CD4-positive, alpha-beta memory T cell (primary cell): ENCODE measurements at places on chromosomes 7 and 10. TPM values are rescaled to one million over a fixed set of nuclear protein-coding genes. Genes with fewer than 3 reads are reported as not detected.

DNA sequence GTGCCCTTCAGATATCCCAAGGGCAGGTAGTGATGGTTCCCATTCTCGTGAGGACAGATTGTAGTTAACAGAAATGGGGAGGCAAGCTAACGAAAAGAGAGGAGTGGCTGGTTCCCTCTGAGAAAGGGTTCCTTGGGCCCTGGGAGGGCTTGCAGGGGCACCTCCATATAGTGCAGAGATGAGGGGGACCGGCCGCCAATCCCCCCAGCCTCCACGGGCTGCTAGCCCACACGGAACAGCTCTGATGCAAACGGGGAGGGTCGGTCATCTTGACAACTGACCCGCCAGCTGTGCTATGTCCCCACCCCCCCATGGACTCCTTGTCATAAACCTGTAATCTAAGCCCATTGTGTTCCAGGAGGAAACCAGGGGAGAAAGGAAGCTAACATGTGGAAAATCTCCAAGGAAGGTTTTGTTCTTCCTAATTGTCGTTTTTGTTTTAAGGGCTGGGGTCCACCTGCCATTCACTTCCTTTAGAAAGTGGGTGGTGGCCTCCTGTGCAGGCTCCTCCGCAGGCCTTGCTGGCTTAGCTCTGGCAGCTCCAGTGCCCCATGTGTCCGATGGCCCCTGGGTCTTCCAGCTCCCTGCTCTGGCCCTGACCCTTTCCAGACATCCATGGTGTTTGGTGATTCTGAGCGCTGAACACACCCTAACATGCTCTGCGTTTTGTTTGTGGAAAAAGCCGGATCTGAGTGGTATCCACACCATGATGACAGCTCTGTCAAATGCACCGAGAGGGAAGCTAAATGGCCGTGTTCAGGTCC, 15.9 kb downstream of the ADCY1 start:
- no peak for DNase-seq

FRAT1 gene
- total RNA-seq, result 21.8 TPM

DNA sequence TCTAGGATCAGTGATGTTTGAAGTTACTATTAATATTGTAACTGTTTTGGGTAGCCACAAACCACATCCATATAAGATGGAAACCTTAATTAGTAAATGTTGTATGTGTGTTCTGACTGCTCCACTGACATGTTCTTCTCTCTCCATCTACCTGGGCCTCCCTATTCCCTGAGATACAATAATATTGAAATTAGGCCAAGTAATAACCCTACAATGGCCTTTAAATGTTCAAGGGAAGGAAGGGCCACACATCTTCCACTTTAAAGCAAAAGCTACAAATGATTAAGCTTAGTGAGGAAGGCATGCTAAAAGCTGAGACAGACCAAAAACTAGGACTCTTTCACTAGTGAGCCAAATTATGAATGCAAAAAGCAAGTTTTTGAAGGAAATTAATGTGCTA, 176.4 kb upstream of the ANK3 start:
- DNase-seq, result no peak

MEOX2 gene
- total RNA-seq, result not detected

DNA sequence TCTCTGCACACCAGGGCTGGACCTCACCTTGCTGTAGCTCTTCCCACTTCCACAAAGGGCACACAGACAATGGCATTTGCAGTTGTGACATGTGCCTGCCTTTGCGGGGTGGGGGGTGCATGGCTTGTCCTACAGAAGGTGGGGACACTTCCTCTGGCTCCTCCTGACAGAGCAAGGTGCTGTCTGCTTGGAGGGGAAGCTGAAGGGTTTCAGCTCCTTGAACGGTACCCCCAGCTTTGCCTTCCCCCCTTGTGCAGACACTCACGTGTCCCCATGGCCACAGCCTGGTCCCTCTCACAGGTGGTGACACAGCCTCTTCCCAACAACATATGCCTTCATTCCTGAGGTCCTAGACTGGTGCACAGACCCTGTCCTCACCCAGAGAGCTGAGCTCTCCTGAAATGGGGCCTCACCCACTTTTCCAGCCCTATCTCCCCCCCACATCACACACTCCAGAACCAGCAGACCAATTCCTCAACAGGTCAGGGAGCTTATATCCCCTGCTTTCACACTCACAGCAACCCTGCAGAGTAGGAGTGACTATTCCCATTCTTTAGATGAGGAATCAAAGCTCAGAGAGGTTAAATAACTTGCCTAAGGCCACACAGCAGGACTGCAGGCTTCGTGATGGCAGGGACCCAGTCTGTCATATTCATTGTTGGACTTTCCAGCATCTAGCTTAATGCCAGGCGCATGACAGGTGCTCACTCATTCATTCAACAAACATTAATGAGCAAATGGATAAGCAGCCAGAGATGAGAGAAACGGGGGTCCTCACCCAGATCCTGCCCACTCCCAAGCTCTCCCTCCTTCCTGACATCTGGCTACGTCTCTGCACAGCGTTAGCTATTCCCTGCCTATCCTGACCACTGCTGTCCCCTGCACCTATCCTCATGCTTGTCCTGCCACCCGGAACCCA, 44.4 kb downstream of the PARP12 start:
- DNase-seq, result no peak

ZNF425 gene
- total RNA-seq, result 3.2 TPM

- DNase-seq, result no peak
Measured at GRCh38 chr7:130882396-130882795, 148.4 kb upstream of the KLF14 start.
